ENCODE measurements at places on chromosomes 11 and 22.

- DNase-seq, result no peak
Observed at GRCh38 chr11:132519241-132519815, 1013.0 kb downstream of the OPCML start.

- DNase-seq, result no peak
Observed at GRCh38 chr11:114448749-114449482, 9.6 kb downstream of the REXO2 start.

- DNase-seq, result no peak
Observed at GRCh38 chr11:126720539-126721235, 279.9 kb downstream of the KIRREL3 start.

DNA sequence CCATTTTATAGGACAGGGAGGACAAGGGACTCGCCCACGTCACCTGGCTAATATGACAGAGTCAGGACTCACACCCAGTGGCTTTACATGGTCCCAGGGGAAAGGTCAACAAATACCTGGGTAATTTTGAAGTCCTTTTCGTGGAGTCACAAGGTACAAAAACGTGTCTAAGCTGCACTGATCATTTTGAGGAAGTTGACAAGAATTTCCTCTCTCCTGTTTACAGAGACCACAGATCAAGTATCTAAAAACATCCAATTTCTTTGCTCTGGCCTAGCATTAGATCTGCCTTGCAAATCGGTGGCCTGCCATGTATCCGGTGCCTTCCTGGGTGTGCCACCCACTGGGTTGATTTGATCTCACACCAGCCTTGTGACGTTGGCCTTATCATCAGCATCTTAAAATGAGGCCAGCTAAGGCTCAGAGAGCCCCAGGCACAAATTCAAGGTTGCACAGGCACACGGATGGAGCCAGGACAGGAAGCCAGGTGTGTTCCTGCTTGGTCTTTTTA, 17.6 kb downstream of the GDPD5 start:
- DNase-seq, result no peak

- DNase-seq, result no peak
Observed at GRCh38 chr11:77510095-77510494, 36.2 kb upstream of the PAK1 start.

DNA sequence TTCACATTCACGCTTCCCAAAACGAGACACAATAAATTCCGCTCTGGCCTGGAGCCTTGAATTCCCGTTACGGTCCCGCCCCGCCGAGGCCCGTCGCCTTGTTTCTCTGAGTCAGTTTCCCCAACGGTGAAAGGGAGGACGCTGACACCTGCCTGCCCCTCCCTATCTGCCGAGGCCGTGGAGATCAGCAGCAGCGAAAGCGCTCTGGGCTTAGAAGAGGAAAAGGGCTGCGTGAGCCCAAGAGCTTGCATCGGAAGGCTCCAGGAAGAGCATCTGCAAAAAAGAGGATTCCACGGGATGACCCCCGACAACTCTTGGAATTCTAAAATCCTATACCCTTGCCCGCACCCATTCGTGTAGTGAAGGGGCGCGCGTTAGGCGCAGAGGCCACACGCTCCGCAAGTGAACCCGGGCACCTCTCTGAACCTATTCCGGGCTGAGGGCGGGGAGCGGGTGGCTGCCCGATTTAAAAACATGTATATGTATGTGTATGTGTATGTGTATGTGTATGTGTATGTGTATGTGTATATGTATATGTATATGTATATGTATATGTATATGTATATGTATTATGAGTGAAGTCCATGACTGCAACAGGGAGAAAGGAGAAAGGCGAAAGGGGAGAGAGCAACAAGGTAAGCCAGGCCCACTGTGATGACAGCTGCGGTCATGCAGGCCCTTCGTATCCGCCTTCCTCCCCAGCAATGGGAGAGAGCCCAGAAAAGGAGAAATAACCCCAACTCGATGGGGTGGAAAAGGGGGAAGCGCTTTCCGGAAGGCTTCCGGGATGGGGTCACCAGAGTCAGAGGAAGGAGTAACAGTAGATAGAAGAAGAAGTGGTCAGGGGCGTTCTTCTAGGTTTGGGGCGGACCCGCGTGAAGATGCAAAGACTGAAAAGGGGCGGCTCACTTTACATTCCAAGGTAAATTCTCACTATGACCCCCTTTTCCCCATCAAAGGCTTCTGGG, 948 bp upstream of the MRTFA start:
- peak; percentile 58 for DNase-seq

GRCh38 chr11:103608566-103608965, 427.9 kb upstream of the DDI1 start:
- no peak for DNase-seq

GRCh38 chr11:72116019-72116755, 3.7 kb upstream of the ANAPC15 start:
- no peak for DNase-seq

DNA sequence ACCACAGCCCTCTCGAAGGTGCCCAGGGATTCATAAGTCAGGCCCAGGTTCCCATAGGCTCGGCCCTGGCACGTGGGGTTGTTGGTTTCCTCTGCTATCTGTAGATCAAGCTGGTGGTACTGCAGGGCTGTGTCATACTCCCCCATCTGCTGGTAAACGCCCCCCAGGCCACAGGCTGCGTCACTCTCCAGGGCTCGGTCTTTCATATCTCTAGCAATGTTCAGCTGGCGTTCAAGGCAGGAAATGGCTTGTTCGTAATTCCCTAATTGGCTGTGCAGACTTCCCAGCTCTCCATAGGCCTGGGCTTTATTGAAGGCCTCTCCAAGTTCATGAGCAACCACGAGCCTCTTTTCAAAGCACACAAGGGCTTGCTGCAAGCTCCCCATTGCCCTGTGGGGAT, 186.4 kb upstream of the PITPNB start:
- no peak for DNase-seq

DNA sequence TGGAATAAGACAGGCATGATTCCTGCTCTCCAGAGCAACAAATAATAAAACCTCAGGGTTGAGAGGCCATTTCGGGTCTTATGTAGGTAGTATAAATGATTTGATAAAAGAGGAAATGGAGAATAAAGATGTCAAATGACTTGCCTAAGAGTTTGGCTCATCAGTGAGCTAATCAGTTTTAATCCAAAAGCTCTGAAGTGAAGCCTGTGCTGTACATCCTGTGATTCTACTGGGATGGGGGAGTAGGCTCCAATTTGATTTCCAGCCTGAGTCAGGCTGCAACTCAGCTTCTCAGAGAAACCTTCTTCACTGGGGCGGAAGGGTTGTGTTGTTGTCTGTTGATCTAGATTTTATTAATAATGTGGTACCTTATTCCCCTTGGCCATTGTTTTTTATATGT, 192.2 kb upstream of the SORL1-AS1 start:
- DNase-seq, result no peak

DNA sequence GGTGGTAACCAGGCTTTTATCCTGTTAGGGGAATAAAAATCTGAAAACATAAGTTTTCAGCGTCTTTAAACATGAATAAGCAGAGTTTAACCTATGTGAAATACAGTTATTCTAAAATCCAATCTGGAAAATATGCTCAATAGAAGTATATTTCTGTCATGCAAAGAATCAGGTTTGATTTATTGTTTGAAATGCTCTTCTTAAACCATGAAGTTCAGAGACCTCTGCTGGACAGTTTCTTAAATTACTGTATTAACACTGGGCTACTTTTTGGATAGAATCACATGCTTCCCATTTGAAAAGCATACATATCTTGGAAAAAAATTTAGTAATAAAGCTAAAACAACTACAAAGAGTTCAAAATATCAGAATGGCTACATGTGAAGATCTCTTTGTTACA, 25.4 kb downstream of the APIP start:
- DNase-seq, result no peak

DNA sequence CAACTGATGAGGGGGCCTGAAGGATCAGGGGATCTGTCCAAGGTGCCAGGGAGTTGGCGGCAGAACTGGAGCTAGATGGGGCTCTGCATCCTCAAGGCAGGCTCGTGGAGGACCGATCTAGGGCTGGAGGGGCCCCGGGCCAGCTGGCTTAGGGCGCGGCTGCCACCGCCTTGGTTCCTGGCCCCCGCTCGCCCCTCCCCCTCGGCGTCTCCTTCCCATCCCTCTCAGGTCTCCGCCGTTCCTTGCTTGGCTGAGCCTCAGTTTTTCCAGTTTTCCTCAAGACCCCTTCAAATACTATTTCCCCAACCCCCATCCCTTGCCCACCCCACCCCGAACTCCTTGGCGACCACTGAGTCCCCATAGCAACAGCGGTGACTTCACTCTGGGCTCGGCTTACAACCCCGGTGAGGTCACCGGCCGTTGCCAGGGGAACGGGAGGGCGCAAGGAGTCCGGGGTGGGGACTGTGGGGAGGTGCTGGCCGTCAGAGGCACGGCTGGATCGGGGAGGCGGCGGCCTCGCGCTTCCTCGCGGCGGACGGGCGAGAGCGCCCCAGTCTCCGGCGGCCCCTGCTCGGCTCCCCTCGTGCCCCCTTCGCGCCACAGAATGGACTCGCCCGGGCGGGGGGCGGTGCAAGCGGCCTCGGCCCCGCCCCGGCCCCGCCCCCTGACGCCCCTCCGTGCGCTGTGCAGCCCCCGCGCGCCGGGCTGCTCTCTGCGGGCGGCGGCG, 7.5 kb downstream of the FREY1 start:
- peak; percentile 42 for DNase-seq

- no peak for DNase-seq
Observed at GRCh38 chr11:130629039-130629438, 180.6 kb downstream of the ADAMTS15 start.

GRCh38 chr22:28826921-28827320, 26.6 kb upstream of the XBP1 start:
- no peak for DNase-seq

GRCh38 chr11:69463181-69463994, 18.1 kb upstream of the LINC01488 start:
- no peak for DNase-seq

- DNase-seq, result no peak
Observed at GRCh38 chr11:119531623-119532022, 108.7 kb upstream of the THY1 start.

DNA sequence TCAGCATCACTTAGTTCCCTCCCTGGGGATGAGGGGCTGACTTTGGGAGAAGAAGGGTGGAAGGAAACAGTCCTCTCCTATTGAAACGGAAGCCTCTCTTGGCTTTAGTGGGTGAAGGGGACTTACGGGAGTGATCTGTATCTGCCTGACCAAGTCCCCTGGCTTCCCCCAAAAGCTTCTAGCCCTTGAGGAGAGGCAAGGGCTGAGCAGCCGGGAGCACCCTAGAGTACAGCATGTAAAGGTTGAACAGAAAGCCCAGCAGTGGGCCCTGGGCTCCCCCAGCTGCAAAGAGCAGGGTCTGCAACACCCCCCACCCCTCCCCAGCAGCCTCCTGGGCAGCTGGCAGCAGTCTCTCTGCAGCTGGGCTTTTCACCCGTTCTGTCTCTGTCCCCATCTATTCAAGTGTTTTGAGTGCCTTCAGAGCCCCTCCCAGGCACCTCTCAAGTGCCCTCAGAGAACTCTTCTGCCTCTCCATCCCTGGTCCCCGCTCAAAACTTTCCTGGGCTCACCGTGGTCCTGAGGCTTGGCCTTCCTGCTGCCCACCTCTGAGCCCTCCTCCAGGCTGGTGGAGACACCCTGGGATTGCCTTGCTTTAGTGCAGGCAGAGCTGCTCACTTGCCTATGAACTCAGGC, 2.7 kb downstream of the CAPN5 start:
- no peak for DNase-seq
